Activated CD8-positive, alpha-beta T cell treated with anti-CD3 and anti-CD28 coated beads, Interleukin-2, amount 10 ng/mL, durations not matched to agents 7 days and 5 days (primary cell): ENCODE measurements at places on chromosomes 1 and 21.

DNA sequence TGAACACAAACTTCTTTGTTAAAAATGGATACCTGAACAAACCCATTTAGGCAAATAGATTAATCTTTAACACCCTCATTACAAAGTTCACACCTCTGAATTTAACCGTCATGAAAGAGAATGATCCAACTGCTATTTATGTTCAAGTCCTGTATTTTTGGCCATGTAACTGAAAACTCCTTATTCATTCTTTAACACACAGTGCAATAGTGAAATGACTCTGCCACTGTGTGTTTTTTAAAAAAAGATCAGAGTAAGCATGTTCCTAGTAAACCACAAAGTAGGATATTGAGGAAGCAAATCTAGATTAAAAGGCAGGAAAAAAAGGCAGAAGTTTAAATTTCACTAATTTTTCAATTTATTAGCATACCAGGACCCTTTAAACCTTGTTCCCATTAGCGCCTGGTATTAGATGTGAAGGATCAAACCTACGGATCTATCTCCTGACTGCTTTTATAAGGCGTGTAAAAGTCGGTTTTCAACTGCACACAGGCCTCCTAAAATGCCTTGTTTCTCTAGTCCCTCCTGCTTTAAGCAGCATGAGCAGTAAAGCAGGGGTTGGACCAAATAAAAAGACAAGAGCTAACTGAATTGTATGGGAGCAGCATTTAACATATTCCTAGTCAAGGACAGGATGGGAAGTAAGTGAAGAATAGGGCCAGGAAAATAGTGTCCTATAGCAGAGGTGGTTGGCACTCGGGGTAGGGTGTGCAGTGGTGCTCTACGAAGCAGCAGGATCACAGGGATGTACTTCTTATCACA is 33.4 kb downstream of the NUCKS1 start:
- no peak for DNase-seq

GRCh38 chr1:235265900-235266299 is 62.1 kb downstream of the ARID4B start:
- no peak for DNase-seq

DNA sequence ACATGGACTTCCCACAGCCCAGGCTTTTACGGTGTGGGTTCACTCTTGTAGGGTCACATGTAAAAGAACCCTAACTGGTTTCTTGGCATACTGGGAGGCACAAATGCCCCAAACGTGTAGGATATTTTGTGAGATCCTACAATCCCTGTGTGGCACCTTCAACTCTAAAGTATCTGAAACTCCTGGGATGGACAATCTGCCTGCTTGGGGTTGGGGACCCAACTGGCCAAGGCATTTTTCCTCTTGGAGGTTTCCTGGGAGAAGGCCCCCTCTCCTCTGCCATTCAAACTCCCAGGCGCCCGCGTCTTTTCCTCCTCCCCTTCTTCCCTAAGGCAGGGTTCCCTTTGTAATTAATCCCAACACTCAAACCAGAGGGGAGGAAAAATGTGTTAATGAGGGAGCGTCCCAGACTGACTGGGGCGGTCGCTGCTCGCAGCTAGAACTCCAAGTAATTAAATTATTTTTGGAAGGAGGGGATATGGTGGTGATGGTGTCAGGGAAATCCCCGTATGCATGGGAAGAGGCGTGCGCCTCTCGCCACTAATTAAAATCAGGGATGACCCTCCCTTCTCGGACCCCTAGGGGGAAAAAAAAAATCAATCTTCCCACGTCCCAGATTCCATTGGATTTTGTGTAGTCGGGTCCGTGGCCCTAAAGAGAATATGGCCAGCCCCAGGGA is 681 bp upstream of the VANGL2 start:
- DNase-seq, result no peak

GRCh38 chr1:3740042-3740441 is 12.2 kb upstream of the CCDC27 start:
- no peak for DNase-seq

GRCh38 chr1:30816211-30817076 is 58.9 kb upstream of the LAPTM5 start:
- no peak for DNase-seq

GRCh38 chr1:197302775-197303174 is 34.7 kb downstream of the CRB1 start:
- no peak for DNase-seq

- DNase-seq, result no peak
Measured at GRCh38 chr1:9071554-9072235, 2.3 kb upstream of the SLC2A5 start.

DNA sequence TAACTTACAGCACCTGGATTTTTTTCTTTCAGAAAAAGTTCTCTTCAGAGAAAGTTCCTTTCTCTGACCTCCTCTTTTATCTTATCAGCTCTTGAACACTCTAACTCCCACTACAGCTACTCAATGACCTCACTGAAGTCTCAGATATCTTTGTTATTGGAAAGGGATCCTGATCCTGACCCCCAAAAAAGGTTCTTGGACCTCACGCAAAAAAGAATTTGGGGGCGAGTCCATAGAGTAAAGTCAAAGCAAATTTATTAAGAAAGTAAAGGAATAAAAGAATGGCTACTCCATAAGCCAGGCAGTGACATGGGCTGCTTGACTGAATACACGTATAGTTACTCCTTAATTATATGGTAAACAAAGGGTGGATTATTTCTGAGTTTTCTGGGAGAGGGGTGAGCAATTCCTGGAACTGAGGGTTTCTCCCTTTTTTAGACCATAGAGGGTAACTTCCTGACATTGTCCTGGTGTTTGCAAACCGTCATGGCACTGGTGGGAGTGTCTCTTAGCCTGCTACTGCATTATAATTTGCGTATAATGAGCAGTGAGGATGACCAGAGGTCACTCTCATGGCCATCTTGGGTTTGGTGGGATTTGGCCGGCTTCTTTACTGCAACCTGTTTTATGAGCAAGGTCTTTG is 44.2 kb downstream of the WDR64 start:
- DNase-seq, result no peak

DNA sequence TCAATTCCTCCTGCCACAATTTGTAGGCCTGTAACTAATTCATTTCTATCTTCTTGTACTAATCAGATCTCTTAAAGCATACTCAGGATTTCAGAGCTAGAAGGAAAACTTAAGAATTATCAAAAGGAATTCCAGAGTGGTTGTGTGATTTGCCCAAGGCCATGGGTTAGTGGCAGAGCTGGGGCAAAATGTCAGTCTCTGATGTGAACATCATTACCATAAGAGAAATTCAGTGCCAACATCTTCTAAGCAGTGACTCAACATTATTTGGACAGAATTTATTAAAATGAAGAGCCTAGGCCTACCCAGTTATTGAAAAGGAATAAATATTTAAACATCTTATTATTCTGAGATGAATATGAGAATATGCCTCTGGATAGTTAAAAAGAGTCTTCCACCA is 14.5 kb downstream of the ST6GALNAC5 start:
- no peak for DNase-seq

DNA sequence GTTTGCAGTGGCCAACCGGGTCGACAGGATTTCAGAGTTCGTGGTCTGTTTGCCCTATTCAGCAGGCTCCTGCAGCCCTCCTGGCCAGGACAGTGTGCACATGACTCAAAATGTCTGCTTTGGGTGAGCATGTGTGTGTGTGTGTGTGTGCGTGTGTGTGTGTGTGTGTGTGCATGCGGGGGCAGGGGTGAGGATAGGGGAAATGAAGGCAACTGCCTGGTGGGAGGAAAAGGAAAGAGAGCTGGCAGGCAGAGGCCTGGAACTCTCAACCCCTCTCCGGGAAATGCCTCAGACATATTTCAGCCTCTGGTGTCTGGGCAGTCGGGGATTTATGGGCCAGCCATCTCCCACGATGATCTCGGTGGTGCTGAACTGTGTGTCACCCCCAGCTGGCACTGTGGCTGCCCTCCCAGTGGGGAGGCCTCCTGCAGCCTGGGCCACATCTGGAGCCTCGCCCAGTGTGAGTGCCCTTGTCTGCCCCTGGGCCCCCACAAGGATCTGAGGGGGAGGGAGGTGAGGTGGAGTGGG is 15.2 kb downstream of the CDCP2 start:
- DNase-seq, result no peak

GRCh38 chr1:150156868-150157603 is 7.3 kb downstream of the PLEKHO1 start:
- DNase-seq, result no peak

DNA sequence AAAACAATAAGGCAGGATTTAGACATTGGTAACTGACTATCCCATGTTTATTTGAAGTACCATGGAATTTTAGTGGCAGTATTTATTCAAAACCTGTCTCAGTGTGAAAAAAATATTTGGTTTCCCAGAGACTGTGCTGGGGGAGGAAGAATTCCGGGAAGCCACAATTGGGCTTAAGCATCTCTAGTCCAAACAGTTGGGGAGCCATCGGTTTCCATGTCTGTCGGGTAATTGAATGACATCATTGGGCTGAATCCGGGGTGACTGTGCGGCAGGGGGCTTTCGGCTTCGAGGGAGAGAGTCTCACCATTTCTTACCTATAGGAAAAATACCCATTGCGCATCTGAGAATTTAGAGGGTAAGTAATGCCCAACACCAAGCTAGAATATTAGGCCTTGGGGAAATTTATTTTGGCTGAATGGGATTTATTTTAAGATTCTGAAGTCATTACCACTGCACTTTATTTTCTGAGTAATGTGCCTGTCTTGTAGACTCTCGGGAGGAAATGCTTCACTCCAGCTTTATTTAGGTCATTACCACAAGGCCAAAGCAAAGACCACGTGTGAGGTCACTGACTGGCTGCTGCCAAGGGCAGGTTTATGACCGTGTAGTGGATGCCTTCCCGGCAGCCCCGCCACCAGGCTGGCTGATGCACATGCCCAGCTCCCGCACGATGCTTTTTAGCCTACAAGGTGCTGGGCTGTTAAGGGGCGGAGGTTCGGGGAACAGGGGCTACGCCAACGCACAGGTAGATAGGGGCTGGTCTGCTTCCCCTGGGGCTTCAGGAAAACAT is 23.1 kb upstream of the UMODL1 start:
- DNase-seq, result no peak

DNA sequence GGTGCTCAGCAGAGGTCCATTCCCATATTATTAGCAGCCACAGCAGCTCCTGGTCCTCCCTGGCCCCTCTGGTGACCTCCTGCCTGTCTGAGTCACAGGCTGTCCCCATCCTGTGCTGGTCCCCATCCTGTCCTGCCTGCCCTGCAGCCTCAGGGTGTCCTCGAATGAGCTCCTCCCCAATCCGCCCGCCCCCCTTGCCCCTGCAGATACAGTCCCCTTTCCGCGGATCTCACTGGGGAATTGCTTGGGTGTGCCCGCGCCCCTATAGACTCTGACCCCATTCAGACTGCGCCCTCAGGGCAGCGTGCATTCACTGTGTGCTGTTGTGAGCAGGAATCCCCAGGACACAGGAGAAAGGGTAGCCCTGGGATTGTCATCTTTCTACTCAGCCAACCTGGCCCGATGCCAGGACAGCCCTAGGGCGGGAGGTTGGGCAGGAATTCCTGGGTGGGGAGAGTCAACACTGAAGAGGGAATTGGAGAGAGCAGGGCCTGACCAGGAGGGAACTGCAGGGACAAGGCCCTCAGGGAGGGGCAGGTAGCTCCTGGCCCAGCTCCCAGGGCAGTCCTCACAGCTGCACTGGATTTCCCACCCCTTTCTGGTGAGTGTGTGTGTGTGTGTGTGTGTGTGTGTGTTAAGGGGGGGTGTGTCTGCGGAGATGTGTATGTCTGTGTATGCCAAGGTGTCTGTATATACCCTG is 1.1 kb upstream of the GUCA2A start:
- no peak for DNase-seq

- DNase-seq, result no peak
Measured at GRCh38 chr21:34135330-34135729, 62.0 kb downstream of the MRPS6 start.

DNA sequence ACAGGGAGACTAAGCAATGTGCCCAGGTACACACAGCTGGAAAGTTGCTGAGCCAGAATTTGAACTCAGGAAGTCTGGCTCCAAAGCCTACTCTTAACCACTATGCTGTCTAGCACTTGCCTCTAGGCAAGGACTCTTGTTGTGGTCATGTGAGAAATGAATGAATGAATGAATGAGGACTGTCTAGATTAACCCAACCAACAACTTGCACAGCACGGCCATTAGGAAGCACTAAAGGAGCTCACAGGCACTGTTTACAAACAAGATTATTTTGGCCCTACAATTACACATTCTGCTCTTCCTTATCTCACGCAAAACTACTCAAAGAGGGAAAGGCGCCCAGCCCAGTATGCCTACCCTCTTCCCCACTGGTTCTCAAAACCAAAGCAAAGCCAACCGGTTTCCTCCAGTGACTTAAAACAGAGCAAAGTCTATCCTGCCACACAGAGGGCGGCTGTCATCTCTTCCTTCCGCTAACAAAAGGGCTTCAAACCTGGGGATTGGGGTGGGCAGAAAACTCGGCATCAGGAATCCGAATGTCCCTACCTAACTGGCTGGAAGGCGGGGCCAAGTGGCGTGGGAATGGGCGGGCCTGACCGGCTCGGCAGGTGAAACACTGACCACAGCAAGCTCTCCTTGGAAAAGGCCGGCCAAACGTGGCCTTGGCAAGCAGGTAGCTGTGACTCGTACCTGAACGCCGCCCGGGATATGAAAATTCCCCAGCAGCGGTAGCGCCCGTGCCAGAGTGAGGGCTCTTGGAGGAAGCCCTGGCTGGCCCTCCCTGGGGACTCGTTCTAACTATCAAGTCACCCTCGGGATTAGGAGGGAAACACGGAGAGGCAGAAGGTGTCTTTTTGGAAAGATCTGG is 948 bp downstream of the STK40 start:
- DNase-seq, result peak; percentile 58

DNA sequence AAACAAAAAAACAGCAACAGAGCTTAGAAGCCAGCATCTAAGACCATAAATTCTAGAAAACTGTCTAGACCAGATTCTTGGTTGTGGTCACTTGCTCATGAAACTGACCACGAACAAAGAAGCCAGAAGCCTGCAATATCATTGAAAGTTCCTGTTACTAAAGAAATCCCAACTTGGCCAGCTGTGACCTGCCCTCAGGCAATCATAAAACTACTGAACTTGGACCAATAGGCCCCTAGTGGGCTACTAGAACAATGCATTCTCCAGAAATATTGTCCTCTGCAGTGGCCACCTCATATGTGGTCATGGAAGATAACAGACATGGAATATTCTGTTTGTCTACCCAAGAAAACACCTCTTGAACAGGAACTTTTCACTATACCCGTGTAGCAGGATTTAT is 87.7 kb downstream of the SPATA17 start:
- DNase-seq, result no peak

DNA sequence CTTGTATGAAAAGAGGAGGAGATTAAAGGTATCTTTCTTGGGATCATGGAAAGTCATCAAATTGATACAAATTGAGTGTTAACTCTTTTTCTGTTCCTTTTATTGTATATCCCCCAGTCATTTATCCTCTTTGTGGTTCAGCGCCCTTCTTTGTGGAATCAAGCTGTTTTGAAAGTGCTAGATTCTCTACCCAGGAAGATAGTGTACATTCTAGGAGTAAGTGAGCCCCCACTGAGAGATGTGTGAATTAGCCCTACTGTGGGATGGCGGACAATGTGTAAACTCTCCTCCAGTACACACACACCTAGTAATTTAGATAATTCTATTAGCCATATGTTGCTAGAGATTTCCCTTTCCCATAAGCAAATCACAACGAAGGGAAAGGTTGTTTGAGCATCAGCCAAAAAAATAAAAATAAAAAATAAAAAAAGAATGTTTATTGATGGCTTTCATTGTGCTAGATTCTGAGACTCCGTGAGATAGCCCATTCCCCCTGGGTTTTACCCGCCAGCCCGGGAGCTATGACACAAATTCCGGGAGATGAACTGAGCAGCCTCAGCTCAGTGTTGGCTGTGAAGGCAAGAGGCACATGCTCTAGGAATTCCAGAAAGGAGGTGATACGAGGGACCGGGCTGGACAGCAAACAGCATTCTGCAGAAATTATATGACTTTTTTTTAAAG is 378.4 kb upstream of the RUNX1 start:
- DNase-seq, result no peak
